ENCODE measurements at places on chromosomes 16 and 17. TPM values are rescaled to one million over a fixed set of nuclear protein-coding genes. Genes with fewer than 3 reads are reported as not detected.

PABPN1L gene
- polyA plus RNA-seq: 0.48 TPM

OTOP3 gene
- polyA plus RNA-seq: not detected

FOXF1 gene
- not detected for polyA plus RNA-seq

NLRC3 gene
- 0.57 TPM for polyA plus RNA-seq

OR2C1 gene
- not detected for polyA plus RNA-seq

ATP2A1 gene
- 0.54 TPM for polyA plus RNA-seq

ZMYND15 gene
- polyA plus RNA-seq: not detected

Data from neural cell (in vitro differentiated cells).